ENCODE measurements at places on chromosomes 4 and X.

DNA sequence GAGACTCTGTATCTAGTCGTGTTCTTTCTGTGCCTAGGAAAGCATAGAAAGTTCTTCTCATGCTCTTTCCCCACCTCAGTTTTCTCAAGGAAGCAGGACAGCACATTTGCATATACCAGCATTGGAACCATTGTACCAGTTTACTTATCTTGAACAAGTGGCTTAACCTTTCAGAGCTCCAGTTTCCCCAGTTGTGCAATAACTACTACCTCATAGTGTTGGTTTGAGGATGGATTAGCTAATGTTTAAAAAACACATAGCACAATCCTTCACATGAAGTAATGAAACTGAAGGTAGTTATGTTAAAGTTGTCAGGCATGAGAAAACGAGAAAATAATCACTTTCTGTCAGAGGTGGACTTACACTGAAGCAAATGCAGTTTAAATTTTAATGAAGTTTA is 92.2 kb upstream of the H2AZ1 start:
- DNase-seq = no peak

GRCh38 chrX:12985331-12985730 is 10.4 kb downstream of the TMSB4X start:
- DNase-seq = no peak

GRCh38 chr4:76003035-76003434 is 4.3 kb downstream of the CXCL9 start:
- no peak for DNase-seq

- DNase-seq = peak; percentile 24
These were observed 1.0 kb upstream of the RNF150 start for GRCh38 chr4:141133999-141134995.

DNA sequence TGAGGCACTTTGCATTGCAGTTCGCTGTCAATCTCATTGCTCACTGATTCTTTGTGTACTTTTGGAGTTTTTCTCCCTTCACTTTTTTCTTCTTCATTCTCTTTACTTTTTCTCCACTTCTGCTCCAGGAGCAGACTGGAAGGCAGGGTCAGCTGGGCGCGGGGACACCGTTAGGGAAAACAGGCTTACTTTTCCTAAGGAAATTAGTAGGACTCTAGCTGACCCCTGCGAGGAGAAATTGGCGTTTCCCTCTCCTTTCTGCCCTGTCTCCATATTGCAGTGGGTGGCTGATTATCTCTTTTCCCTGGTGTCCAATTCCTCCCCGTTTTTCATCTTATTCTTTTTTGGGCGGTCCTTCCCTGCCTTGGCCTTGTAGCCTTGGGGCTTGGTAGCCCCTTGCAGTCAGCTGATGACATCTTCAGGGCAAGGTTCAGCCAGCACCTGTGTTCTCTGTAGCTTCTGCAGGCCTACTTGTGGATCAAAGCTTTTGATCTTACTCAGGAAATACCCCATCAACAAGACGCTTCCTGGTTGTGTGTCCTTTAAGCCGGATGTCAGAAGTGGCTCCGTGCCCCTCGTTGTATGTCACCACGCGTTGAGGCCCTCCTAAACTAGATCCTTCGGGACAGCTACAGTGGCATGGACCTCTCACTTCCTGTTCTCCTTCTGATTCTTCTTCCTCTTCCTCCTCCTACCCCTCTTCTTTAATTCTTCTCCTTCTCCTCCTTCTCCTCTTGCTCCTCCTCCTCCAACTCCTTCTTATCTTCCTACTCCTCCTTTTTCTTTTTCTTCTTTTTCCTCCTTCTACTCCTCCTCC is 36.1 kb downstream of the NBDY start:
- DNase-seq = no peak

DNA sequence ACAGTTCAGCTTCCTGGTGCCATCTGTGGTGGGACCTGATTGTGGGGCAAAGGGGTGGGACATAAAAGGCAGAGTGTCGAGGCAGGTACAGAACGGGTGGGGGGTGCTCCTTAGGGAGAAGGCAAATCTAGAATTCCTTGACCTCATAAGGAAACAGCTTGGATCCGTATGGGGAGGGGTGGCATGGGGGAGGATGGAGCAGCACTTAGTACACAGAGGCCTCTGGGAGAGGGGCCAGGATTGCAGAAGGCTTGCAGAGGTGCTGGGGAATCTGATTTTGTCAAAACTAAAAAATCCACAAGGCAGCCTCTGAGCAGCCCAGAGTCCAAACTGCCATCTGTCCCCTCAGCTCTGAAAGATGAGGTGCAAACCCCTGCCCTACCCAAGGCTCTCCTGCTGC is 2.3 kb upstream of the EMD start:
- DNase-seq = no peak

DNA sequence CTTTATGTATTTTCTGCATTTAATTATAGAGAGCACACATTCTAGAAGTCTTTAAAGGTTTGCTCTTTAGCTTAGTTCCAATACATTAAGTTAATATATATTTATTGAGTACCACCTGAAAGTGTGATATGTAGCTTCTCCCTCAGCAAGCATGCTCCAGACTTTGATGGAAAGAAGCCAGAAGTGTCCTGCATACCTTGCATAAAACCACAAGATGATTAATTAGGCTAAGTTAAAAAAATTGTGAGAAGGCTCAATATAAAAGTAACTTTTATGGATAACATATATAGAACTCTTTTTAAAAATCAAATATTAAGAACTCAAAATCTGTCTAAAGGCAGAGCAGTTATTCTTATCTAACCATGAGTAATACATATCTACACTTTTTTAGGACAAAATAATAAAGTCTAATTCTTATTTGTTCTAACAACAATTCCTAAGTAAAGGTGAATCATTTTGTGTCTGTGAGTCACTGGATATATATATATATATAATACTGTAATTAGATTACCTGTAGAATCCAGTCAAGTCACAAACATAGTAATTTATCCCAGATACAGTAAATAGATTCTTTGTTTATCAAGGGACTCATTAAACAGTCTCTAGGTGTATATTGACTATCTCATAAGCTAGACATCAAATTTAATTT is 51.2 kb downstream of the INTS12 start:
- DNase-seq = no peak

DNA sequence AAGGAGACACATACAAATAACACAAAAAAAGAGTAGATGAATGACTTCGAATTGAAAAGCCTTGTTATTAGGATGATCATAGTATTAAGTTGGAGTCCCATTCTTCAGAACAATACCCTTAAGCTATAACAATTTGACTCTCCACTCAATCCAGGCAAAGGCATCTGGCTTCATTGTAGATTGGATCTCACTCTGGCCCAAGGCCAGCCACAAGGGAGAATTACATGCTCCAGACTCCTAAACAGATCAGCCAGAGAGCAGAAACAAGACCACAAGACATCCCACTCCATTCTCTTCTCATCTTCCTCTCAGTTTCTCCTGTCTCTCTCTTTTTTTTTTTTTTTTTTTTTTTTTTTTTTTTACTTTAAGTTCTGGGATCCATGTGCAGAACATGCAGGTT is 213.9 kb downstream of the DHX15 start:
- peak; percentile 7 for DNase-seq

- DNase-seq = no peak
These were observed 73.7 kb upstream of the GALNT7 start for GRCh38 chr4:173094739-173095421.

DNA sequence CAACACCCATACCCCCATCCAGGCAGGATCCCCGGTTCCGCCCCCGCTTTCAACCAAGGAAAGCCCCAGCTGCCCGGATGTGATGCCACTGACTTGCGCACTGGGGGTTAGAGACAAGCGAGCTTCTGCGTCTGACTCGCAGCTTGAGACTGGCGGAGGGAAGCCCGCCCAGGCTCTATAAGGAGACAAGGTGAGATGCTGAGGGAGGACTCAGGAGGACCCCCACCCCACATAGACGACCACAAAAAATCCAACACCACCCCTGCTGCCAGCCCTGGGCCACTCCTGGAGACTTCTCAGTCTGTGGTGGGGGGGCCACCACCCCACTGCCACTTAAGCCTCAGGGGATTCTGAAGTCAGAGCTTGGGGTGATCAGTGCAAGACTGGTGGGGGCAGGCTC is at the start of gene MAGEA4:
TSS of gene MAGEA4 (plus strand) at position 110 of the 400 bp plus-strand sequence. CDS start 10,776 bp downstream, outside the sequence.
- no peak for DNase-seq

DNA sequence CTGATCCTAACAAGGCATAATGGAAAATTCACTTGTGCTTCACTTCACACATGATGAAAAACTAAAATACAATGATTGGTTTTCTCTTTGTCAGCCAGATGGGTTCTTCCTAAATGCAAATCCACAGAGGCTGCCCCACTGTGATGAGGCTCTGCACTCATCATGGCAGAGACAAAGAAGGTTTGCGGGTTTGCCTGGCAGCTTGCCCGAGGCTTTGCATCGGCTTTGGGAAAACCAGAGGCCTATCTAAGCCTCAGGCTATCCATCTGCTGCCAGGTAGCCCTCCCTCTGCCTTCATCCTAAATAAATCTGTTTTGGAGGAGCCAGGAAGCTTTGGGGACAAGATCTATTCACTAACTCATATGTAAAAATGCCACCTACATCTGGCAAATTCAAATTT is 244.2 kb downstream of the PACRGL start:
- DNase-seq = no peak

GRCh38 chr4:169254546-169254983 is 16.2 kb downstream of the SH3RF1 start:
- no peak for DNase-seq

DNA sequence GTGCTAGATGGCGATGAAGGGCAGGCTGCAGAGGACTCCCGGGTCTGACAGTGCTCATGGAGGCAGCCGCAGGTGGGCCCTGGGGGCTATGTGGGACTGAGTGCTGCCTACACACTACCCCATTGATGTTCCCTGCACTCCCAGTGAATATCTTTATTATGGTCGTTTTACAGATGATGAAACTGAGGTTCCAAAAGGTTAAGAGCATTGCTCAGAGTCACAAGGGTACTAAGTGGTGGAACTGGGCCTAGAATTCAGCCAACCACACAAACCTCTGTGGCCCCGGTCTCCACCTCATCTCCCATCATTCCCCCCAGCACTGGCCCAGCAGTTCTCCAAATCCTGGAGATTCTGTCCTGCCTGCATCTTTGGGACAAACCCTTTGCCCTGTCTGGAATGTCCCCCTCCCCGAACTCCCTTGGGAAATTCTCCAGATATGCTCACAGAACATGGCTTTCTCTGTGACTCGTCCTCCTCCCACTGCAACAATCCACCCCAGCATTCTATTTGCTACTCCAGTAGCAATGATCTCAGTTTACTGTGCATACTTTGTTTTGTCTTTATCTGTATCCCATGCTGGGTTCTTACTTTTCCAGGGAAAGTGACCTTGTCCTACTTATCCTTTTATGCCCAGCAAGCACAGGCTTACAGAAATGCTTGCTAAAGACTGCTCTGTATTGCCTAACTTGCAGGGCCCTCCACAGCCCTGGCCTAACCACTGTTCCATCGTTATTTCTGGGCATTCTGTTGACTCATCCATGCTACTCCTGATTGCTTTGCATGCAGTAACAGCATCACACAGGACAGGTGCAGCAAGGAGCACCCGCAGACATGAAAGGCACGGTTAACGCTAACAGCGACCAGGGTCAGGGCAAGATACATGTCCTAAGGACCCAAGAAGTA is 14.0 kb downstream of the PNMA6F start:
- DNase-seq = no peak

DNA sequence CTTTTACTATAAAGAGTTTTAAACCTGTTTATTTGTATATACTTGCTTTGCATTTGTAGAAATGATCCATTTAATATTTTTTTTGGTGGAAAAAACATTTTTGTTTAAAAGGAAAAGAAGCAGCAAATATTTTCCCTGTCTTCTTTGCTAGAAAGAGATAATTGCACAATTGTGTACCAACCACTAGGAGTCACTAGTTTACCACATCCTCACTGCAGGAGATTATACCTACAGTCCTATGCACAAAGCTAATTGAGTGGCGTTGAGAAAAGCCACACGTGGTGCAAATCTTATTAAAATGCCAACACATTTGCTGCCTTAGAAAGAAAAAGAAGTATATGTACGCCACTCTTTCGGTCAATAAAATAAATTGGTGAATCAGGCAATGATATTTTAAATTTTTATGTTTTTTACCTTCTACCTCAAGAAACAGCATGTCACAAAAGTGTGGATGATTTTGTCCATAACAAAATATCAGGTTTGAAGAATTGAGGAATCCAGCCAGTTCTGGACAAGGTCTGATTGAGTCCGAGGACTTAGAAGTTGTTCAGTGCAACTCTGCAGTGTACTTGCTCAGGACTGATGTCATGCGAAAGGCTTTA is 102.9 kb downstream of the GRXCR1 start:
- peak; percentile 28 for DNase-seq

DNA sequence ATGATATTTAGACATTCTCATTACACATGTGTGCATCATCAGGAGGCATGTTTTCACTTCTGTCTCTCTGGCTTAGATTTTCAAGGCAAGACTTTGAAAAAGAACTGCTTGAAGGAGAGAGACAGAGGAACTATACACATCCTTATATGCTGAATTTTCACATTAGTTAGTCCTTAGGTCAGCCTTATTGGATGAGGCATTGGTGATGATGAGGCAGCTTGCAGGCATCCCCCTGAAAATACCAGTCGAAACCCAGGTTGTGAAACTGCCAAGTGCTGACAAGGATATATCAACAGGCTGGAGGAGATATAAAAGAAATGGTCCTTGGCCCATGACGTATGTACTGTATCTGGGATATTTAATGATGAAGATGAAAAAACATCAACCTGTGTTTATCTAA is 297.2 kb upstream of the AADAT start:
- DNase-seq = no peak

GRCh38 chrX:49792376-49792775 is 36.7 kb upstream of the PAGE4 start:
- DNase-seq = no peak

DNA sequence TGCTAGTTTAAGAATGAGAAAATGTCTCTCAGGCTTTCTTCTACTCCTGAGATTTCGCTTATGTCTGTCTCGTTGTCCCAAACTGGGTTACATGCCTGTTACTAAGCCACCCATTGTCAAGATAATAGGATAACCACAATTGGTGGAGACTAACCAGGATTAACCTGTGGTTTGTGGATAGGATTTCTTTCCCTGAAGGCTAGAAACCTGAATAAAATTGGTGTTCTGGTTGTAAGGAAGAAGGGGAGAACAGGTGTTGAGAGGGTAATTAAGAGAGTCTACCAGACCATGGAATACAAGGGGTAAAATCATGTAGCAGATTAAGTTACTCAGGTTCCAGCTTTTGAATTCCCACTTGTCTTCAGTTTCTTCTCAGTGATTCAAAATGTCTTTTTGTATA is 225.4 kb downstream of the CPE start:
- DNase-seq = no peak

Measured in SK-N-DZ (cell line).